ENCODE measurements at places on chromosomes 2 and 18.

DNA sequence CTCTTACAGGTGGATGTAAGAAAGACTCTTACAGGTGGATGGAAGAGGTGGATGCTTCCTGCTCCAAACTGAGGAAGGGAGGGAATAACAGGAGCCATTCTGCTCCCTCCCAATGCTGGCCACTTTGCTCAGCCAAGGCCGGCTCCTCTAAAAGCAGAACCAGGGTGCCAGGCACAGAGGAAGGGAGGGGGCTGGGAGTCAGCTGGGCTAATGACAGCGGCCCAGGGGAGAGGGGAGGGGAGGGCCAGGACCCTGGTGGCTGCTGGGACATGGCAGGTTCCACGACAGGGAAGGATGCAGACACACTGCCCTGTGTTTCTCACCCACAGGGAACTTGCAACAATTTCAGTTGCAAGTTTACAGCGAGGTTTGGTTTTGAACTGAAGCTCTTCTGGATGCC is 173.4 kb downstream of the ANAPC1 start:
- no peak for DNase-seq

DNA sequence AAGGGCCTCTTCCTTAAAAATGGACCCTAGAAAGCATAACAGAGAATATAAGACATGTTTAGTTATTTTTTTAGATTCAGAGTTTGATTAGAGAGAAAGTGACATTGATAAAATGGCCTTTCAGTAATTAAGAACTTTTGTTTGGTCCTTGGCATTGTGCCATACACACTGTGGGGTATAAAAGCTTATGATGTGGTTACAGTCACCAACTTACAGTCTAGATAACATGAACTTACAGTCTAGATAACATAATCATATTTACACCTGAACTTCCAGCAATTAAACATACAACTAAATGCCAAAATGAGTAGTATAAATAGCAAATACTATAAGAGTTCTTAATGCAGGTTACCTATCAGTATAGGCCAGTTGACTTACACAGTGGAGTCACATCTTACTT is 25.6 kb upstream of the EFEMP1 start:
- DNase-seq: no peak

GRCh38 chr2:86592547-86593230 is 29.4 kb upstream of the CHMP3 start:
- peak; percentile 21 for DNase-seq

- DNase-seq: no peak
Observed at GRCh38 chr2:210756855-210757254, 200.5 kb downstream of the CPS1 start.

DNA sequence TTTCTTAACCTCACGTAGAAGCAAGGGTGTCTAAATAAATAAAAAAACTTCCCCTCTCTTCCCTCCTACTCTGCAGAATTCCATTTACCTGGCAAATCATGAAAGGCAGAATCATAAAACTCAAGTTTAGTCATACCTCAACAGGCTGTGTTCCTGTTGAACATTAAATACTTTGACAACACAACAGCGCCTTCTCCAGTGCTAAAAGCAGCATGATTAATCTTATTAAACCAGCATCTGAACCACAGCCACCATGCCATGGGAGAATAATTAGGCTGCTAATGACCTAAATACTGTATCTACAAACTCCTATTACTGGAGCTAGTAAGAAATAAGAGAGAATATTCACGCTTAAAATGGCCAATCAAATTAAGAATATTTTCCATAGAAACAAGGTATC is 68.1 kb downstream of the CDH2 start:
- DNase-seq: no peak

- no peak for DNase-seq
Observed at GRCh38 chr18:10067670-10068659, 154.1 kb downstream of the VAPA start.

DNA sequence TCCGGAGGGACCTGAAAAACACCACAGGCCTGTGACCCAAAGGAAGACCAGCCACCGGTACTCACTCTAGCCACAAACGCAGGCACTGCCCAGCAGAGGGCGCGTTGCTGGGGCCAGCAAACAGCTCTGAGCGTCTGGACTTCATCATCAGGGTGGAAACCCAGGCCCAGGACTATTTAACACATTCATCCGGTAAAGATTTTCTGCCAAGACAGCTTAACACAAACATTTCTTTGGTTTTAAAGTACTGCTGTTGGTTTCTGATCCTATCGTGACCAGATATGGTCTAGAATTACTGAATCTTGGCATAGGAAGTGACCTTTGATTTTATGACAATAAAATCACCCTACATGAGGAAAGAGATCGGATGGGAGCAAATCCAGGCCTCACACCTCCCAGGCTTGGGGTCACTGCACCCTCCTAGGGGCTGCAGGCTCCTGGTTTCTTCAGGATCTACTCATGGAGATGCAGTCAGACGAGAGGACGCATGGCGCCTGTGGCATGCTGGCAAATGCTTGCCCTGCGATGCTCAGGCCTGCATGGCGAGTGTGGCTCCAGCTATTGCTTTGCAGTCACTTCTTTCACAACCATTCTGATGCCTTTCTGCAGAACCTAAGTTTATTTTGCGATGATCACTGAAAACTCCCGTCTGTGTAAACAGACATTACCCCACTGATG is 130.4 kb downstream of the COL4A4 start:
- DNase-seq: peak; percentile 32

GRCh38 chr18:74967979-74968378 is 241.0 kb downstream of the PTGR3 start:
- no peak for DNase-seq

- peak; percentile 54 for DNase-seq
Observed at GRCh38 chr18:22676423-22676822, 256.7 kb upstream of the RBBP8 start.

GRCh38 chr18:40006634-40007033 is 1948.4 kb upstream of the PIK3C3 start:
- DNase-seq: no peak

GRCh38 chr2:157777427-157777826 is 98.7 kb downstream of the ACVR1 start:
- DNase-seq: peak; percentile 69

DNA sequence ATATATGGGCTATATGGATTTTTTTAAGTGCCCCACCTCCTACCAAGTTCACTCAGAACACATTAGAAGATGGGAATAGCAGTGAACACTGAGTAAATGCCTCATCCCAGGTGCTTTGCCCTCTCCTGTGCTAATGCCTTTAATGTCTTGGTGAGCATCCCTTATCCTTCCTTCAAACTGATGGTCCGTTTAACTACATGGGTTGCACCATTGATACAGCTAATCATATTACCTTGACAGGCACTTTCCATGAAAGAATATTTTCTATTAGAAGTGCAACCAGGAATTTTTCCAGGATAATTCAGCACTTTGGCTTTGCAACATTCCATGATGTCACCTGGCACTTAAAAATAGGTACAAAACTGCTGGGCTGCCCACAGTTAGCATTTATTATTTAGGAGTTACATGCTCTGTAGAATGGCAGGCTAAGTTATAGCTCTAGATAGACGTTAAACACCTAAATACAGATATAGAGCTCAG is 74.0 kb downstream of the WDPCP start:
- no peak for DNase-seq

DNA sequence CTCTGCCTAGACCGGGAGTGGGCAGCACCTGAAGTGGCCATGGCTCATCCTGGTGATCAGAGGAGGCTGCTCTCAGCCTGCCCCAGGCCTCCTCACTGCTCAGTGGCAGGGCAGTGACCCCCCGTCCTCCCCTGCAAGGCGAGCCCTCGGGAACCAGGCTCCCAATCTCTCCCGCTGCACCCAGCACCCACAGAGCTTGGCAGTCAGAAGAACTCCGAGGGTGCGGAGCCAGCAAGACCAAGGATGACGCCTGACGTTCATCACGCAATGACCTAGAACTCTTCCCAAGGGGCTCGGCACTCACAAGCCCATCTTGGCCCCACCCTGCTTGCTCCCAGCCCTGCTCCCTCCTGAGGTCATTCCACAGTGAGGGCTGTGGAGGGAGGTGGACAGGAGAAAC is 189.8 kb upstream of the SALL3 start:
- no peak for DNase-seq

DNA sequence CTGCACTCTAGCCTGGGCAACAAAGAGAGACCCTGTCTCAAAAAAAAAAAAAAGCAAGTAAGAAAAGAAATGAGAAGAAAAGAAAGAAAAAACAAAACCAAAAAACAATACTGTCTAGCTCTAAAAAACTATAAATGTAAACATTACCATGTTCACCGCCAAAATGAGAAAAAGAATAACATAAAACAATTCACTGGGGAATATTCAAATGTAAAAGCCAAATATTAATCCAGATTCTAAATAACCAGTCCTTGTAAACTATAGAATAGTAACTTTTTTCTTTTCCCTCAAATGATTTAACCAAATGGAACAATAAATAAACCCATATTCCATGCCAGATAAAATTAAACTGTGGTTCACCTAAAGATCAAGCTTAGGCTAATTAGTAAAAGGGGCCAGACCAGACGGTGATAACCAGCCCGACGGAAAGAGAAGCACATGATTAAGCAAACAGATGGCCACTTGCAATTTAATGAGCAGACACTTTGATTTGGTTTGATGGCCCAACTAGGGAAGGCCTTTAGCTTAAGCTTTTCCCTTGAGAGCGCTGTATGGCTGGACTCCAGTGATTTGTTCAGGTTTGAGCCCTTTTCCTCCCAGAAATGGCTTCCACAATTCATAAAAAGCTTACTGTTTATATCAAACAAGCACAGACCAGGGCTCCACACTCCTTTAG is 39.4 kb upstream of the ZNF397 start:
- no peak for DNase-seq

DNA sequence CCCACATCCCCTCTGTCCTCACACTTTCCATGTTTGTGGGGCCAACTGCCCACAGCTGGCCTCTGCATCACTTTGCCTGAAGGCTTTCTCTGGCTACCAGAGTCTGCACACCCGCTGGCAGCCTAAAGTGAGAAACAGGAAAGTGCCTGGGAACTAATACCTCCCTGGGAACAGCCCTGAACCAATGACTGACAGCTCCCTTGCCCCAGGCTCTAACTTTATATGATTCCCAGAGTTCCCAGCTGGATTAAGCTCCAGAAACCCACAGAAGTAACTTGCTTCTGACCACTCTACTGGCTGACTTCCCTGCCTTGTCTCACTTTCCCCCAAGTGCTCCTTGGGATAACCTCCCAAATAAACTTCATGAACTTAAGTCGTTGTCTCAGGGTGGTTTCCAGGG is 159.6 kb upstream of the LMAN1 start:
- DNase-seq: no peak

DNA sequence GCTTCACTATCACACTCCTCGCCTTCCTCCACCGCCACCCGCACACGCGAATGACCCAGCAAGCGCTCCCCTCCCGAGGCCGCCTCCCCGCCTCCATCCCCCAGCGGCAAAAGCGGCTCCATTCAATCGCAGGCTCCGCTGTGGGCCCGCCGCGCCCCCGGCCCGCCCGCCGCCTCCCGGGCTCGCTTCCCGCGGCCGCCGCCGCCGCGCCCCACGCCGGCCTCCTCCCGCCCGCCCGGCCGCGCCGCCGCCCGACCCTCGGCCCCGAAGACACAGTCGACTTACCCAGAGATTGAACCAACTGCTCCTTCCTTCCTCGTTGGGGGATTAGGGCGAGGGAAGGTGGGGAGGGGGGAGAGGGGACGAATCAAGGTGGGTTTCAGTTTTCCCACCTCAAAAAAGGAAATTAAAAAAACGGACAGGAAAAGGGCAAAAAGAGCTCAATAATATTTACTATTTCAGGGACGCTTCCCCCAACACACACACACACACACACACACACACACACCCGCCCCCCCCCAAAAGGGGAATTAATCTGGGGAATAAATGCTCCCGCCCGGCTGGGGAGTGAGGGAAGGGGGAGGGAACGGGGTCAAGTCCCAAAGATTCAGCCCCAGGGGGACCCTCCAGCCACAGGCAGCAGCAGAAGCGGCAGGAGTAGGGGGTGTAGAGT is 743 bp downstream of the XPO1 start:
- peak; percentile 8 for DNase-seq

- DNase-seq: peak; percentile 34
Observed at GRCh38 chr2:157336137-157337010, 10.8 kb upstream of the ERMN start.

DNA sequence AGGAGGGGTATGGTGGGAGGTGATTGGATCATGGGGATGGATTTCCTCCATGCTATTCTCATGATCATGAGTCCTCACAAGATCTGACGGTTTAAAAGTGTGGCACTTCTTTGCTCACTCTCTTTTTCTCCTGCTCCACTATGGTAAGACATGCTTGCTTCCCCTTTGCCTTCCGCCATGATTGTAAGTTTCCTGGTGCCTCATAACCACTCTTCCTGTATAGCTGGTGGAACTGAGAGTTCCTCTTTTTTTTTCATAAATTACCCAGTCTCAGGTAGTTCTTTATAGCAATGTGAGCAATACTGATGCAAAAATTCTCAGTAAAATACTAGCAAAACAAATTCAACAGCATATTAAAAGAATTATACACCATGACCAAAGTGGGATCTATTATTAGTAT is 728.5 kb upstream of the SLC8A1 start:
- no peak for DNase-seq

GRCh38 chr2:101734505-101735165 is 37.1 kb downstream of the MAP4K4 start:
- no peak for DNase-seq

GRCh38 chr2:168220965-168221819 is 26.2 kb downstream of the STK39 start:
- DNase-seq: peak; percentile 39

GRCh38 chr2:11320698-11321492 is 23.5 kb downstream of the ROCK2 start:
- no peak for DNase-seq

GRCh38 chr2:52904355-52904891 is 863.2 kb upstream of the CHAC2 start:
- peak; percentile 26 for DNase-seq

GRCh38 chr2:219247678-219248642 is 2.7 kb downstream of the STK16 start:
- DNase-seq: no peak

DNA sequence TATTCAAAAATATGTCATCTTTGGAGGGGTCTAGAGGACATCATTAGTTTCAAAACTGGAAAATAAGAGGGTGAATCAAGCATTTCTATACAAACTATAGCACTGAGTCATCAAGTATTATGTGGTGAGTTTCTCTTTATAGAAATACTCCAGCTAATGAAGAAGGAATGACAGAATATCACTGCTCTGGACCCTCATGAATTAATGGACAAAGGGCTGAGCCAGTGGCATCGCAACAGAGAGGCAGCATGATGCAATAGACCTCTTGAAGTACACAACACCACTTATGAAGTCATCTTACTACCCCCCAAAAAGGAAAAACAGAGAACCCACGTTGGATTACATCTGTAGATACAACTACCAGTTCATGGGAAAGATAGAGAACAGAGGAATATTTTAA is 27.4 kb upstream of the EIF2AK3 start:
- peak; percentile 85 for DNase-seq

- DNase-seq: no peak
Observed at GRCh38 chr2:165294912-165295311, 55.7 kb downstream of the SCN2A start.

All from IMR-90 (cell line).